Hematopoietic multipotent progenitor cell treated with erythropoietin and hydrocortisone succinate and interleukin-3 and kit ligand, for 4 days (in vitro differentiated cells): ENCODE measurements at places on chromosomes 5 and 9.

GRCh38 chr5:159345861-159346260 lies 15.6 kb upstream of the IL12B start:
- no peak for DNase-seq

GRCh38 chr5:159161361-159162214 lies 47.8 kb downstream of the RNF145 start:
- no peak for DNase-seq

- no peak for DNase-seq
Measured at GRCh38 chr9:37943345-37944265, 39.7 kb upstream of the SLC25A51 start.

DNA sequence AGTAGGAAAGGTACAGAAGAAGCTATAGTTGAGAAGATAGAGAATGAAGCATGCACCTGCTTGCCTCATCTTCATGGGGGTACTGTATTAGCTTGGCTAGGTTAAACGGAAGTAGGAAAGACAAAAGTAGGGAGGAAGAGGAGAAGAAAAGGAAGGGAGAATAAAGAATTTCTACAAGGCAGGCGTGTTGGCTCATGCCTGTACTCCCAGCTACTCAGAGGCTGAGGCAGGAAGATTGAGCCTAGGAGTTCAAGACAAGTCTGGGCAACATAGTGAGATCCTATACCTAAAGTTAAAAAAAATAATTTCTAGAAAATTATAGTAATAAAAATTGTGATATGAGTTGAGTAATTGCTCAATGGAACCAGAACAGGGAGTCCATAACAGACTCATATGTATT lies 61.9 kb downstream of the APTX start:
- no peak for DNase-seq

GRCh38 chr9:112166176-112167140 lies 8.6 kb downstream of the SUSD1 start:
- DNase-seq: no peak

- DNase-seq: no peak
Measured at GRCh38 chr9:120324461-120324860, 255.5 kb downstream of the CDK5RAP2 start.

GRCh38 chr5:80884929-80885328 lies 75.2 kb upstream of the RASGRF2 start:
- DNase-seq: no peak

DNA sequence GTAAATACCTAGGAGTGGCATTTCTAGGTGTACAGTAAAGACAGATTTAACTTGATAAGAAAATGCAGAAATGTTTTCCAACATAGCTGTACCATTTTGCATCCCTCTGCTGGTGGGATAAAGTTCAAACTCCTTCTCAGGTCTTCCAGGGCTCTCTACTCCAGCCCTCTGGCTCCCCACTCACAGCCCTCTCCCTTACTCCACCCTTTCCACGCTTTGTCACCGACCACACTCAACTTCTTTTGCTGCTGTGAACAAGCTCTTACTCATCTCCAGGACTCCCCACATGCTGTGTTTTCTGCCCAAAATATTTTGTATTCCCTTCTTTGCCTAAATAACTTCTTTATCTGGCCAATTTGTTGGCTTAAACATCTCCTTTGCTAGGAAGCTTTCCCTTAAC lies 90.6 kb upstream of the OSMR start:
- no peak for DNase-seq
